ENCODE measurements at places on chromosomes 4 and X. TPM values are rescaled to one million over a fixed set of nuclear protein-coding genes. Genes with fewer than 3 reads are reported as not detected.

DNA sequence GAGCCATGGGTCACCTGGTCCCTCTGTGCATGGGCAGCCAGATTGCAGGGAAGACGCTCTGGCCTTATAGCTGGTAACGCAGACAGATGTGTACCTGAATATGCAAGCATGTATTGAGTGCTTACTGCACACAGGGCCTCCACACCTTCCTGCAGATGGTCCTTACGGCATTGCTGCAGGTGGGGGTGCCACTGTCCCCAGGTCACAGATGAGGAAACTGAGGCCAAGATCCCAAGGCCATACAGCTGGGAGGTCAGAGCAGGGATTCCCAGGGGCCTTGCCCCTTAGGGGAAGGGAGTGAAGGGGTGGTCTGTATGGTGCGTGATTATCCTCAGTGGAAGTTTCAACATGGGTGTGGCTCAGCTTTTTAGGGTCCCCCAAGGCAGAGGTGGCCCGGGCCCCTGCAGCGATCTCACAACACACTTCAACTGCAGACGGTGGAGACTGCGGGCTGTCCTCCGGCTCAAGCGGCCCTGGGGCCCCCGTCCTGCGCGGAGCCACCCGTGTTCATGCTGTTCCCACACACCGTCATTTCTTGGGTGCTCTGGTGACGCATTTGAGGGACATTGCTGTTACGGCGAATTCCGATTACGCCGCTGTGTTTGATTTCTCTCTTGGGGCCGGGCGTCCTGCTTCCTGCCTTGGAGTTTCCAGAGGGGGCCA, 8.1 kb downstream of the DOK7 start:
- no peak overlapping the region for H3K27ac ChIP-seq
- H3K4me3 ChIP-seq: no peak overlapping the region
- DNase-seq: no peak
- no peaks in the 10 kb centered on the region for H3K36me3 ChIP-seq
- peaks cover 9% of the 10 kb centered on the region for H3K4me1 ChIP-seq
- no peaks in the 10 kb centered on the region for H3K27me3 ChIP-seq

DNA sequence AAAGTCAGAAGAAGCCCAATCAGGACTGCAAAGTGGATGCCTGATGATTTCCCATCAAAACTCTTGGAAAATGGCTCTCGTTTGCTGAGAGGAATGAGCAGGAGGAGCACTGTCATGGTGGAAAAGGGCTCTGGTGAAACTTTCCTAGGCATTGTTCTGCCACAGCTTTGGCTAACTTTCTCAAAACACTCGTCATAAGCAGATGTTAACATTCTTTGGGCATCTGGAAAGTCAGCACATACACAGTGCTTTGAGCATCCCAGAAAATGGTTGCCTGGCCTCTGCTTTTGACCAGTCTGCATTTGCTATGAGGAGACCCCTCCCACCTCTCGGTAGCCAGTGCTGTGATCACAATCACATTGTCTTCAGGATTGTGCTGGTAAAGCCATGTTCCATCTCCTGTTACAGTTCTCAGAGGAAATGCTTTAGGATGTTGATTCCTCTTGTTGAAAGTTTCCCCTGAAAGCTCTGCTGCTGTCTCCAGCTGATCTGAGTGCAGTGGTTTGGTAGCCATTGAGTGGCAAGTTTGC, 25.2 kb upstream of the TBC1D14 start:
- H3K4me1 ChIP-seq: peaks cover 7% of the 10 kb centered on the region
- peaks cover 18% of the 10 kb centered on the region for H3K36me3 ChIP-seq
- DNase-seq: no peak
- no peaks in the 10 kb centered on the region for H3K27me3 ChIP-seq
- no peak overlapping the region for H3K4me3 ChIP-seq

GRCh38 chr4:31194823-31195222, 474.7 kb downstream of the PCDH7 start:
- H3K4me3 ChIP-seq: no peak overlapping the region
- no peaks in the 10 kb centered on the region for H3K27me3 ChIP-seq
- H3K36me3 ChIP-seq: no peaks in the 10 kb centered on the region
- H3K4me1 ChIP-seq: no peaks in the 10 kb centered on the region
- DNase-seq: no peak

The TLR1 gene
- 1.3 TPM for total RNA-seq

The SHROOM2 gene
- 14.1 TPM for total RNA-seq
